H9 (cell line): ENCODE measurements at places on chromosomes 5 and 9. TPM values are rescaled to one million over a fixed set of nuclear protein-coding genes. Genes with fewer than 3 reads are reported as not detected.

Gene ZNF782
- 4.7 and 4.9 TPM in 2 replicates for total RNA-seq

Gene PTGES2
- 60.4 and 63.9 TPM in 2 replicates for total RNA-seq

Gene IFNK
- total RNA-seq, result not detected in 2 replicates

Gene EPB41L4A
- total RNA-seq, result 4.8 and 4.9 TPM in 2 replicates

Gene PLPPR1
- 1.8 and 2.4 TPM in 2 replicates for total RNA-seq

Gene GDA
- total RNA-seq, result 3.6 and 3.8 TPM in 2 replicates

Gene FOXI1
- total RNA-seq, result not detected in 2 replicates

Gene ADAMTS2
- 5.4 and 5.9 TPM in 2 replicates for total RNA-seq

Gene IL5
- total RNA-seq, result not detected in 2 replicates

Gene C9orf152
- total RNA-seq, result not detected in 2 replicates

Gene SLCO6A1
- total RNA-seq, result 0.46 and 0.77 TPM in 2 replicates

Gene DENND1A
- 18.0 and 20.4 TPM in 2 replicates for total RNA-seq
